ENCODE measurements at places on chromosomes 5 and 9. TPM values are rescaled to one million over a fixed set of nuclear protein-coding genes. Genes with fewer than 3 reads are reported as not detected.

F2RL2 gene
- polyA plus RNA-seq, result 0.05 TPM

MARCHF11 gene
- polyA plus RNA-seq, result 0.32 TPM

C5orf52 gene
- not detected for polyA plus RNA-seq

SMU1 gene
- 13.9 TPM for polyA plus RNA-seq

DDX4 gene
- not detected for polyA plus RNA-seq

SEMA5A gene
- 1.2 TPM for polyA plus RNA-seq

MRPS2 gene
- polyA plus RNA-seq, result 29.2 TPM

PPWD1 gene
- 25.4 TPM for polyA plus RNA-seq

NUTM2G gene
- not detected for polyA plus RNA-seq

SLC23A1 gene
- polyA plus RNA-seq, result not detected

CTNNAL1 gene
- polyA plus RNA-seq, result 12.9 TPM

CDX1 gene
- 0.12 TPM for polyA plus RNA-seq

All from adipose tissue (tissue), 3 donors.